ENCODE measurements at places on chromosomes 7 and 10.

- DNase-seq: no peak
These were observed 8.4 kb downstream of the GOLGA7B start for GRCh38 chr10:97858001-97858439.

DNA sequence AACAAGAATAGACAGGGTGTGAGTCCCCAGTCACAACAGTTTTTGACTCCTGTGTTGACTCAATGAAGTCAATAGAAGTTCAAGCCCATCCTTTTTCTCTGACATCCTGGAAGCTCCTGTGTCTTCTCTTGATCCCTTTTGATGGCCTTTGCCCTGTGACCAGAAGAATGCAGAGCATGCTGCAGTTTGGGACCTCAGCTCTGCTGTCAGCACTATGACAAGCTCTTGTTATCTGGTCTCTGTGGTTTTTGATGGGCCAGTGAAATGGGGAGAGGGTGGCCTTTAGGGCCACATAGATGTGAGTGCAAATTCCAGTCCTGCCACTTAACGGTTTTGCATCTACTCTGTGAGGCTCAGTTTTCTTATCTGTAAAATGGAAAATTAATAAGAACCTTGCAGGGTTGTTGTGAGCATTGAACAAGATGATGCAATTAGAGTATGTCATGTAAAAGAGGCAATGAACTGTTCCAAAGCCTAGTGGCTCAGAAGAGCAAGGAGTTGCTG is 102.4 kb upstream of the IKZF1 start:
- DNase-seq: no peak

- DNase-seq: no peak
These were observed 331.6 kb downstream of the GFRA1 start for GRCh38 chr10:115941361-115941771.

- DNase-seq: no peak
These were observed 41.9 kb downstream of the RNLS start for GRCh38 chr10:88541116-88541626.

DNA sequence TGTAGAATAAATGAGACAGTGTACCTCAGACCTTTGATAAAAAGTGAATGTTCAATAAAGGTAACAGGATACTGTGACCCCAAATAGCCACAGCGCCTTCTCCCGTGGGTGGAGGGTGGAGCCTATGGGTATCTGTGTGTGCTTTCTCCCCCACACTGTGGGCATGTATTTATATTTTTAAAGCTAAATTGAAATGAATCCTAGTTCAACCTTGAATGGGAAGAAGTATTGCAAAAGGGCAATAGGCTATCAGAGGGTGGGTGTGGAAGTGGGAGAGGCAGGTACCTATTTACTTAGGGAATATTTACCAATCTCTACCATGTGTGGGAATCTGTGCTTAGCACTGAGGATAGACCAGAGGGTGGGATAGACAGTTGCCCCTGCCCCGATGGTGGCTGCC is 68.9 kb downstream of the PFKFB3 start:
- no peak for DNase-seq

- no peak for DNase-seq
These were observed 5.5 kb upstream of the DUSP5 start for GRCh38 chr10:110492069-110492822.

- no peak for DNase-seq
These were observed 97.6 kb upstream of the CTTNBP2 start for GRCh38 chr7:117970801-117971200.

DNA sequence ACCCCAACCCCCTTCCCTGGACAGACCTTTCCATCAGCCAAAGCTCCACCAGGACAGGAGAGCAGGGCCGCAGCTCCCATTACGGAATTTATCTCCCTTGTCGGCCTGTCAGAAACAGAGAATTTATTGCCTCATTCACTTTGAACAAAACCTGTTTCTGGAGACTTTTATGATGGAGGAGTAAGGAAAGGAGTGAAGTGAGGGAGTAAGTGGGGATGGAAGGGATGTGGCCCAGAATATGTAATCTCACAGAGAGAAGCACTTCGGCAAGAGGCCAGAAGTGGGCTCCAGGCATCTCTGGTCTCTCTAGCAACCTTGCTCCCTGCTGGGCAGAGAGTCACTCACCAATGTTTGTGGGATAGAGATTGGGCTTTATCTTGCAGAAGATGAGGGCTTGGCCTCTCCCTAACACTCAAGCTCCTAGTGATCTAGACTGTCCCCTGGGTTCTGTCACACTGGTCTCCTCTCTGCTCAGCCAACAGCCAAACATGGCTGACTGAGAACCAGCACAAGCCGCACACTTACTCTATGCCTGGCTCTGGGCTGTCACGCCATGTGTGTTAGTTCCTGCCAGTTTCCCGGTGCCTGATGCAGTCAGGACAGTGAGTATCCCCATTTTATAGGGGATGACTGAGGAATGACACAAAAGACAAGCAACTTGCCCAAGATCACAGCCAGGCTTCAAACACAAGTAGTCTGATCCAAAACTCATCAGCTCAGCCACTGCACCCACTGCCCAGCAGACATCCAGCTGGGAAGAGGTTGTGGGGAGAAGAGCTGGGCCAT is 149.4 kb upstream of the ZMIZ1 start:
- no peak for DNase-seq

DNA sequence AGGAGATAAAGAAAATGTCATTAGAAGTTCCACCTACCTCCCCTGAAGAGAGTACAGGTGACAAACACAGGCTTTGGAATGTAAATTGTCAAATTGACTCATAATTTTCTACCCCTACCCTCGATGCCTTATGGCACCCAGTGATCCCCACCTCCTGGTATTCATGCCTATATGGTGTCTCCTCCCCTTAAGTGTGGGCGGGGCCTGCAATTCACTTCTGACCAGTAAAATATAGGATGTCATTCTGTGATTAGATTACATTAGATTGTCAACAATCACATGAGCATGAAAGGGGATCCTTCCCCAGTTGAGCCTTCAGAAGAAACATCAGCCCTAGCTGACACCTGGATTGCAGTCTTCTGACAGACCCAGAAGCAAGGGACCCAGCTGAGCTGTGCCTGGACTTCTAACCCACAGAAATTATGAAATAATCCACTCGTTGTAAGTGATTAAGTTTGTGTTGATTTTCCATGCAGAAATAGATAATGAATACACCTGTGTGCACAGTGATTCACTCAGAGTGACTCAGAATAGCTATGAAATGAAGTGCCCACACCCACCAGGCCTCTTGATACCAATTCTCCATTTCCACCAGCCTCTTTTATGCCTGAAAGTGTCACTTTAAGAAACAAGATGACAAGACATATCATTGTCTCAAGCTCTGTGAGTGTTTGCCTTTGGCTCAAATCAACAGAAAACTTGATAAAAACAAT is 8.5 kb upstream of the SLC39A12 start:
- no peak for DNase-seq

DNA sequence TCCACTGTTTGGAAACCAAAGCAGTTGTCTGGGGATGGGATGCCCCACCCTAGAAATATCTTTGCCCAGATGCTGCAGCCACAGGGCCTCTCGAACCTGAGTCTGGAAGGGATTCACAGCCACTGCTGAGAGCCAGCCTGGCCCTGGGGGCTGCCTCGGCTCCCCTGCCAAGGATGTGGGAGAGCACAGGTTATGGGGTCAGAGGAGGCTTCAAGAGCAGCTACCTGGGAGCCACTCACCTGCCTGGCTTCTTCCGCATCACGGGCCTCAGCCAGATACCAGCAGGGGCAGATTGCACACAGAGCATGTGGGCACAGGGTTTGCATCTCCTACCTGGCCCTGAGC is 5.4 kb upstream of the PWWP2B start:
- DNase-seq: no peak

Data from NCI-H2081 (cell line).